ENCODE measurements at places on chromosomes 1 and 21.

DNA sequence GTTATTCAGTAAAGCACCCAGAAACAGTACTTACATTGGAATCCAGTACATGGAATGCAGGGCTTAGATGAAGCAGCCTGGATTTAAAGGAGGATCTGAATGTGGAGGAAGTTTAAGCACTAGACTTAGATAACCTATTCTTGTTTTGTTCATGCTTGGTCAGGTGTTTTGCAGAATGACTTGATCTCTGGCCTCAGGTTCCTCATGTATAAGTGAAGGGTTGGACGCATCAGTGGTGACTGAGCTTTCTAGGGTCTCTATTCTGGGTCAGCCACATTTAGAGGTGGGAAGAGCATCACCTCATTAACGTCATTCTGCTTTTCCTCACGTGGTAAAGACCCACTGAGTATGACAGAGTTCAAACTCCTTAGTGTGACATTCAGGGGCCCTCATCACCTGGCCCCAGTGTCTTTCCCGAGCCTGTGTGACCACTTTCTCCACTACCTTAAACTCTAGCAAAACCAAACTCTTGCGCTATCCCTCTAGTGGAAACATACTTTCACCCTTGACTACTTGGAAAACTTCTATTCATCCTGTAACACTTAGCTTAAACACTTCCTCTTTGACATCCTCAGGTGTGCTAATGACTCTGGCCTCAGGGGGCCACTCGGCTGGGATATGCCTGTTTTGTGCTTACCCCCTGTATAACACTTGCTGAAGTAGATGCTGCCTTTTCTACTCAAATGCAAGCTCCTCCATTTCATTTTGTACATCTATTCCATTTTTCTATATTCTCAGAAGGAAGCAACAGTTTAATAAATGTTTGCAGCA, 871 bp upstream of the ERICH3 start:
- DNase-seq: no peak

DNA sequence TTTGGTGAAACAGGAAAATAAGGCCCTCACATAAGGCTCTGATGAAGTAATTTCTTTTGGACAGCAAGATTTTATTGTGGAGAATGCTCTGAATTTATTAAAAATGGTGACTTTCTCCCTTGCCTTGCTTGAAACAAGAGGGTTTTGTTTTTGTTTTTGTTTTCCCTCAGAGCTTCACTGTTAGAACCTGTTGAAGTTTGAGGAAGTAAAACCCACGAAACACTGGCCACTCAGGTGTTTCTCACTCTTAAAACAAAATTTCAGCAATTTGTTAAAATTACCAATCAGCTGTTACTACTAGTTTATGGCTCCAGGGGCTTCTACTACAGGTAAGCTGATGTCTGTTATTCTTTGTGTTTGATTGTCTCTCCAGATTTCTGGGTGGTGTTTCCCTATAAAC, 112.6 kb upstream of the B3GALT2 start:
- DNase-seq: no peak

- no peak for DNase-seq
These were observed 100.5 kb upstream of the NEK7 start for GRCh38 chr1:198056255-198056654.

- DNase-seq: no peak
These were observed 250.5 kb upstream of the DUSP10 start for GRCh38 chr1:221992427-221992826.

DNA sequence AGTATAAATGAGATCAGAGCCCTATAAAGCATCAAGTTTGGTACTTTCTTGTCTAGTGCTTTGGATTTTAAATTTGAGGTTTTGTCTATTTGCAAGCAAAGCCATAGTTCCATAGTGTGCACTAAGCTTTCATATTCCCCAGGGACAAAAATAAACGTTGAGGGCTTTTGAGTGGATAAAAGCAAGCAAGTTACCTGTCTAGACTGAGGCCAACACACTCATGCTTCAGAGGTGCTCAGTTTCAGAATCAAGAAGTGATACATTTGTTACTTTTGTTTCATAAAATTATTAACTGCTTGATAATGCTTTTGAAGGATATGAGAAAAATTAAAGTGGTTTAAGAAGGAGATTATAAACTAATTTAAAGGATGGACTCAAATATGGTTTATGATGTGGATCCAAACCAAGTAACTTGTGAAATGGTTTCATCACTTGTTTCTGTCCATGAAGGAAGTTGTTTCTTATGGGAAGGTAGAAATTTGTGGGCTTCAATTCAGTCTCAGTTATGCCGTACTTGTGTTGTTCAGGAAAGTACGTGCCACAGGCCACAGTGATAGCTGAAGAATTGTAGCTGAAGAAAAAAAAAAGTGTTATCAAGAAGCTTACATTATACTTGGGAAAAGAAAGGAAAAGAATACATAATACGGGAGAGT, 71.2 kb downstream of the CHRM3 start:
- DNase-seq: no peak

GRCh38 chr21:31870472-31871193, 2.2 kb upstream of the HUNK start:
- no peak for DNase-seq

GRCh38 chr1:167106119-167106461, 12.2 kb downstream of the STYXL2 start:
- no peak for DNase-seq

GRCh38 chr1:25006770-25007169, 76.7 kb upstream of the RUNX3 start:
- no peak for DNase-seq

DNA sequence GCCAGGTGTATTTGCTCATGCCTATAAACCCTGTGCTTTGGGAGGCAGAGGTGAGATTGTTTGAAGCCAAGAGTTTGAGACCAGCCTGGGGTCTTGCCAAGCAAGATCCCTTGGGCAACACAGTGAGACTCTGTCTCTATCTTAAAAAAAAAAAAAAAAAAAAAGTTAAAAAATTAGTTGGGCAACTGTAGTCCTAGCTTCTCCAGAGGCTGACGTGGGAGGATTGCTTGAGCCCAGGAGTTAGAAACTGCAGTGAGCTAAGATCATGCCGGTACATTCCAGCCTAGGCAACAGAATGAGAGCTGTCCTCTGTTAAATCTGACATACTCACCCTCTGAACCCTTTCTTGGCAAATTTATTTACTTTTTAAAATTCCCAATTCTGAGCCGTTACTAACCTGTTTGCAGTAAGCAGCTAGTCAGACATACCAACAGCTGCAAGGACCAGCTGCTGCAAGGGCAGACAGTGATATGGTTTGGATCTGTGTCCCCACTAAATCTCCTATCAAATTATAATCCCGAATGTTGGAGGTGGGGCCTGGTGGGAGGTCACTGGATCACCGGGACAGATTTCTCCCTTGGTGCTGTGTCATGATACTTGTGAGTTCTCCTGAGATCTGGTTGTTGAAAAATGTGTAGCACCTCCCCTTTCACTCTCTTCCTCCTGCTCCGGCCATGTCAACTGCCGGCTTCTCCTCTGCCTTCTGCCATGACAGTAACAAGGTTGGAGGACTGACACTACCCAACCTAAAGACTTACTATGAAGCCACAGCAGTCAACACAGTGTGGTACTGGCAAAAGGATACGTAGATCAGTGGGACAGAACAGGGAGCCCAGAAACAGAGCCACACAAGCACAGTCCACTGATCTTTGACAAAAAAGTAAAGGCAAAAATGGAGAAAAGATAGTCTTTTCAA, 10.6 kb downstream of the PARP1 start:
- DNase-seq: no peak

- peak; percentile 87 for DNase-seq
These were observed 16.1 kb downstream of the NOC2L start for GRCh38 chr1:942864-943533.

DNA sequence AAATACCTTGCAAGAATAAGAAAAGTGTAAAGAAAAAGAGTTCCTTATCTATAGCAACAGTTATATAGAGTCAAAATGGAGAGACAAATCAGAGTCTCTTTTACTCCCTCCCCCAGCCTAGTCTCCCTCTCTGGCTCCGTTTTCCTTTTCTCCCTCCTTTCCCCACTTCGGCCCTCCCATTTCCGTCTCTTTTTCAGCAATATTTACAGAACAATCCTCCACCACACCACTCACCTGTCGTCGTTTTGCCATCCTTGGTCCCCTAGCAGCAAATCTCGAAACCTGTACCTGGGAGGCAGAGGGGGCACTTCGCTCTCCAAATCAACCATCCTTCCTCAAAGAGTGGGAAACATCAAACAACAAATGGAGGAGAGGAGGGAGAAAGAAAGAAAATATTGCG, 259 bp downstream of the KCNT2 start:
- DNase-seq: peak; percentile 4

DNA sequence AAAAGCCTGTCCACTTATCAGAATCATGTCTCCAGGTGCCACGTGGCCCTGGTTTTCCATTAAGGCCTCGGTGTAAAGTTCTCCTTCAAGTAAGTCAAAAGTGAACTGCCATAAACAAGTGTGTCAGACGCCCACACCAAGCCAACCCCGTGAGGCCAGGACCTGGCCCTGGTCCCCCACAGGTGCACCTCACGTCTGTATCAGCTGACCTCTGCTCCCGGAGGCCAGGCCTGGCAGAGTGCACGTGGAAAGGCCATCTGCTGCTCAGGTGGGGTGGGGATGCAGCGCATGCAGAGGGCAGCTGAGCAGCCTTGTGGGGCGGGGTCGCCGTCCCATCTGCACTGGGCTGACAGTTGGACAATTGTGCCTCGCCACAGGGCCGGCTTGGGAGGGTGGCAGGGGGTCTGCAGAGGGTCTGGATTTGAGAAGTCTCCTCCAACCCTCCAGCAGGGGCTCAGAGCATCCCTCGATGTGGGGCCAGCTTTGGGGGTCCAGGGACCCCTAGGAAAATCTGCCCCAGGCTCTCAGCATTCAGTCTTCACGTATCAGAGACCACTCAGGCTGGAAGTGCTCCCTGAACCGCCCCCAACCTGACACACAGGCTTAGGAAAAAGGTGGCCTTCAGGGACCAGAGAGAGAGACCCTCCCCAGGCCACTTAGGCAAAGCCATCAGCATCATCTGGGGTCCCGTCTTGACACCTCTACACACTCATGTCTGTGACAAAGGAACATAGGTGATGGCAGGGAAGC, 3.0 kb downstream of the SLC19A1 start:
- DNase-seq: no peak

DNA sequence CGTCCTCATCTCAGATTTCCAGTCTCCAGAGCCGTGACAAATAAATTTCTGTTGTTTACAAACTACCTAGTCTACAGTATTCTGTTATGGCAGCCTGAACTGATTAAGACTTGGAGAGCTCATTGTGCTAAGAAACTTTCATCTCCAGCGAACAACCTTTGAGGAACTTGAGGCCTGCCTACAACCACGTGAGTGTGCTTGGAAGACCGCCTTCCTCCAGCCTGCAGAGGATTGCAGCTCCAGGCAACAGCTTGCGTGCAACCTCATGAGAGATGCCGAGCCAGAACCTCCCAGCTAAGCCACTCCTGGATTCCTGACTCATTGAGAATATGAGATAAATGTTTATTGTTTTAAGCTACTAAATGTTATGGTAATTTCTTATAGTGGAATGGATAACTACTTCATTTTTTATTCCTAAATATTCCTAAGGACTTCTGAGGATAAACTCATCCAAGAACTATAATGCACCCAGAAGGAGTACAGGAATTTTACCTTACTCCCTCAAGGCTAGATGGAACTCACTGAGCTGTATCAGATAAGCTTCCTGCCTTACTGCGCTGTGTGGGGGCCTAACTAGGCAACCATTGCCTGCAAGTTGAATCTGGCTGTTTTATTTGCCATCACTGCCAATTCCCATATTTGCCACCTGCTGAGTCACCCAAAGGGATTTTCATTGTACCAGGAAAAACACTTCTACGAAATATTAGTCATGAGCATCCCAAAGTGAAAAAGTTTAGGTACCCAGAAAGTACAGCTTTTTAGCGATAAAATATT, 17.6 kb downstream of the FAM177B start:
- peak; percentile 86 for DNase-seq

- peak; percentile 37 for DNase-seq
These were observed at the start of gene C1orf141 for GRCh38 chr1:67134695-67135094. TSS of gene C1orf141 (minus strand) at chr1:67134970. CDS start at chr1:67127240, 7,730 bp downstream.

DNA sequence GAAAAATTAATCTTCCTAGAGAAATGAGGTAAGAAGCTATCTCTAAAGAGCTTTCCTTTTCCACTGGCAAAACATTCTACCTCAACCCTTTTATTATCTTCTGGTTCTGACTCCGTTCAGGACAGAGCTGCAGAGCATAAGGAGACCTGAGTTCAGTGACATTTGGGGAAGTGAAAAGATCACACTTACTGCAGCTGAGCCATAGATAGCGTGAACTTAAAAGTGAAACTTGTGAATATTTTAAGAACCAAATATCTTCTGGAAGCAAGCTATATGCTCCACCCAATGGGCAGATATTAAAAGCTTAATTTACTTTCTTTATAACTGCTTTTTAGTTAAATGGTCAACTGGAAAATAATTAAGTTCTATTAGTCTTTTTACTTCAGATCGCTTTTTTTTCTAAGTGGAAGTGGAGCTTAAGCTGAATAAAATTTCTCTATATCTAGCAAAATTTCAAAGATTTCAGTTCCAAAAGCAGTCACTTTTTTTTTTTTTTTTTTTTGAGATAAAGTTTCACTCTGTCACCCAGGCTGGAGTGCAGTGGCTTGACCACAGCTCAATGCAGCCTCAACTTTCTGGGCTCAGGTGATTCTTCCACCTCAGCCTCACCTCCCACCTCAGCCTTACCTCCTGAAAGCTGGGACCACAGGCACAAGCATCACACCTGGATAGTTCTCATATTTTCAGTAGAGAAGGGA, 11.9 kb downstream of the PTPN22 start:
- no peak for DNase-seq

DNA sequence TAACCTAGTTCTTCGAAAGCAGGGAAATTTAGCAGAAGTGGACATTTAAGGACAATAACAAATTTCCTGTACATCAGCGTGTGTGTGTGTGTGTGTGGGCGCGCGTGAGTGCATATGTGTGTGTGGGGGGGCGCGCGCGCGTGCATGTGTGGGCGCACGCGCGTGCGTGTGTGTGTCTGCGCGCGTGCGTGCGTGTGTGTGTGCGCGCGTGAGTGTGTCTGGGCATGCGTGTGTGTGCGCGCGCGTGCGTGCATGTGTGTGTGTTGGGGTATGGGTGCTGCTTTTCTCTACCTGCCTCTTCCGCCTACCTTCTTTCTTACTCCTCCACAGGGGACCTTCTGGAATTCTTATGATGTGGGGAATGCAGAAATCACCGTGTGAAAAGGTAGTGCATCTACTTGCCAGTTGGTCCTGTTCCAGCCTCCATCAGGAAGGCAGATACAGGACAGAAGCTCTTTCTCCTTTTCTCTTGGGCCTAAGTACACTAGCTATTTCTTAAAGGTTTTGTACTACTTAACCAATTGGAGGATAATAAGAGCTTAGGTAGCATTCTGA, 165.4 kb upstream of the KCNK2 start:
- DNase-seq: no peak

- DNase-seq: no peak
These were observed 10.5 kb upstream of the DNAJB4 start for GRCh38 chr1:77994117-77994705.

DNA sequence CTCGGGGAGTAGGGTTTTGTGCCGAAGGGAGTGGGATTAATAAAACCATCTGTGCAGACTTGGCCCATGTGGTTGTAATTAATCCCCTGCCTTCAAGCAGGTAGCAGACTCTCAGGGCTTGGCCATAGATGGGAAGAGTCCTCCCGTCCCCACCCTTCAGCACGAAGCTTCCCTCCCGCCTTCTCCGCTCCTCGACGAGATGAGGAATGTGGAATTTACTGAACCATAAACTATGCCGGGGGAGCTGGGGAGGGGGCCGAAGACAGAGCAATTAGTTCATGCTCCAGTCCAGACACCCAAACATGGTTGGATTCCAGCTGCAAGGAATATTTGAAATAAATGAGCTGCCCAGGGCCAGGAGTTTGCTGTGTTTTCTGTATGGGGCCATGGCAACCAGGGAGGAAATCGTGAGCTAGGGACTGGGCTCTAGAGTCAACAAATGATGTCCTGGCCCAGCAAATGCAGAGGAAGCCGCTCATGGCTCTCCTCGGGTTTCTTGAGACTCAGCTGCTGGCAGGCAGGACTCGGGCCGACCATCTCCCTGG, 78.8 kb downstream of the SPSB1 start:
- peak; percentile 91 for DNase-seq
